ENCODE measurements at places on chromosomes 16 and 17.

- no peak for DNase-seq
Observed at GRCh38 chr16:68902969-68903345, 59.6 kb downstream of the TANGO6 start.

DNA sequence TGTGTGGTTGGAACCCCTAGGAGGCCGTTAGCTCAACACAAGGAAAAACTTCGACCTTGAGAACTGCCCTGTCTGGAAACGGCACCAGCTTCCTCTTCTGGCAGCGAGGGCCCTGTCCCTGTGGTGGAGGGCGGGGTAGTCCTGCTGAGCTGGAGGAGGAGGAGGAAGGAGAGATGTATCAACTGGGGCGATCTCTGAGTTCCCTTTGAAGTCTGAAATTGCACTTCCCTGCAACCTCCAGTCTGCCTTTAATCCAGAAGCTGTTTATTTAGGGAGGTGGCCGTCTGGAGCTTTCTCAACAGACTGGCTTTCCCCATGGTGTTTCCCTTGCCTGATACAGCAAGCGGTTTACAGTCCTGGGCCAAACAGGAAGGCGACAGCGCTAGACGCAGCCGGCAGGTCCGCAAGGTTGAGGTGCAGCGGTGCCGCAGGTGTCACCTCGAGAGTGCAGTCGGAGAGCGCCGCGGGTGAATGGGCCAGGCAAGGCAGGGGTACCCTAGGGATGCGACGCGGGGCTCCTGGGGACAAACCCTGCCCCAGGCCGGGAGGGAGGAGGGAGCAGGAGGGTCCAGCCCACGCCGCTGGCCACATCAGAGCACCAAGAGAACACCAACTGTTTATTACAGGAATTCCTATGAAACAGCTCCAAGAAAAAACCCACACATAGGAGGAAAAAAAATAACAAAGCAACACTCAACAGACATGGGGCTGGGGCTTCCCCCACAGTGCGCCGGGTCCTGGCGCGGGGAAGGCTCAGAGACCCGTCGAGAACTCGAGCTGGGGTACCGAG is 11.4 kb upstream of the MRPS23 start:
- DNase-seq, result no peak

DNA sequence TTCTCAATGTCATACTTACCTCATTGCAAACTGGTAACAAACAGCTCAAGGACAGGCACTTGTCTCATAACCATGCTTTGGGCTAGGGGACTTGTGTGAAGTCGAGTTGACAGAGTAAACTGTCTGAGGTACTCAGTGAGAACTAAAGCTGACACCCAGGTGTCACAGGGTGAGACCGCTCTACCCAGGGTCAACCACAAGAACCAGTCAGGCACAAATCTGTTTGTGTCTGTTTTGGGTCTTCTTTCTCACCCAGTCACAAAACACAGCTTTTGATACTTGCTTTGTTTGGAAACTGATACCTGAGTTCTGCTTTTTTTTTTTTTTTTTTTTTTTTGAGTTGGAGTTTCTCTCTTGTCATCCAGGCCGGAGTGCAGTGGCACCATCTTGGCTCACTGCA is 161.1 kb downstream of the STX8 start:
- no peak for DNase-seq

DNA sequence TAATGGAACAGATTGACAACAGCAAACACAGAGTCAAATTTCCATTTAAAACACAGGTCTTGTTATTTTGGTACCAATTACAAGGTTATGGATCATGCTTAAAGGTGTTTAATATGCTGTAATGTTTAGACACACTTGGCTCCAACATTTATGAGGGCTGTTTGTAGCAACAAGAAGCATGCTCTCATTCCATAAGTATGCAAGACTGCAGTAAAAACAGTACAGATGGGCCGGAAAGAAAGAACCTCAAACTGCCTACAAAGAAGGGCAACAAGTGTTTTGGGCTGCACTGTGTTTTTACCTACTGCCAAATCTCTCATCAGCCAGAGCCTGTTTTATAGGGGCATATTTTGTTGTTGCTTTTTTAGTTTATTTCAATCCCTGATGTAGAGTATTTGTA is 100.5 kb upstream of the HS3ST3A1 start:
- no peak for DNase-seq

DNA sequence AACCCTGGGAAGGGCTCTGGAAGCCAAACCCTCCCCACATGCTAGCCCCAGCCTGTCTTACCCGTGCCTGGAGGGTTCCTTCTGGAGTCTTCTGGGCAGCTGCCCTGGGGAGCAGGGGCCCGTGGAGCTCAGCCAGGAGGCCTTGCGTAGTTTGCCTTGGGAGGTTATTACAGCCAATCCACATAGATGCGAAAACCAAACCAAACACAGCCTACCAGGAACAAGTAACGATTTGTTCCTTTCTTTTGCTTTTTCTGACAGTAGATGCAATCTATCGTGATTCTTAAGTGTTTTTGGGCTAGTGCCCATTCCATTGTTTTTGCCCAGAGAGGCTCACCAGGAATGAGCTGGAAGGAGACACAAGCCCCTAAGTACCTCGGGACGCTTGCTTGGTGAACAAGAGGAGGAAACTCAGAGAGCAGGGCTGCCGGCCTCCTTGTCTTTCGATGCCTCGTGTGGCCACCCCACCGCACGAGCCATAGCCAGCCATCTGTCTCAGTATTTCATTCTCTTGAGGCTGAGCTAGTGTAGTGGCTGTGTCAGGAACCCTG is 102.7 kb upstream of the NOL11 start:
- DNase-seq, result no peak

DNA sequence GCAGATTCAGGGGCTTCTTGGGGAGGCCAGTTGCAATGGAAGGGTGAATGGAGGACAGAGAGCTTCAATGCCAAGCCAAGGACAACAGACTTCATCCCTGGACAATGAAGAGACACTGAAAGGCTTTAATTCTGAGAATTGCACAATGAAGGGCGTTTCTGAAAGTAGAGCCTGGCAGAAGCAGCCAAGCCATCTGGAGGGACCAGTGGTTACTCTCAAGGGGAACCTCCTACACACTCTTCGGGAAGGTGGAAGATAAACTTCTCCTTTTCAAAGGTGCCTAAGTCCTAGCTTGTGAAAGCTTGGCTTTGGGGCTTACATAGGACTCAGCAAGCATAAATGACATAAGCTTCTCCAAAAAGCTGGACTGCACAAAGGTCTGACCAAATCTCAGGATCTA is 6.2 kb upstream of the CES1 start:
- DNase-seq, result no peak

DNA sequence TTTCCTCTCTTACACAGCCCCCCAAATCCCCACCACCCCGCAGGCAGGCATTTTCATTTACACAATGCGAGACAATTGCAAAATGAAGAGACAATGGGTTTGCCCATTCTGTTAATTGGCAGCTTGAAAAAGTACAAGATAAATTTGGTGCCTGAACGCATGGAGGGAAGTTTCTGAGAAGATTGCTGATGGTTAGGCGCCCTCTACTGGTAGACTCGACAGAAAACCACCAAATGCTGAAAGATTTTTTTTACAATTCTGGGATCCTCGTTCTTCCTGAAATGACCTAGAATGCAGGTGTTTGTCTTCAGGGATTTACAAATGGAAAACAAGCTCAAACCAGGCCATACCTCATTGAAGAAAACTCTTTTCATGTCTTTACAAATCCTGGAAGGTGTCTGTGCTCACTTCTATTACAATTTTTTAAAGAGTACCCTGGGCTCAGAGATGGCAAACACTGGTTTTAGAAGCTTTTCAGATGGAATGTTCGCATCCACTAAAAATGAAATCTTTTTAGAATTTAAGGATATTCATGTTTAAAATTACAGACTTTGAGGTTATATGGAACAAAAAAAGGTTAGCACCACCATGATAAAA is 338.5 kb downstream of the PMP22 start:
- DNase-seq, result no peak

DNA sequence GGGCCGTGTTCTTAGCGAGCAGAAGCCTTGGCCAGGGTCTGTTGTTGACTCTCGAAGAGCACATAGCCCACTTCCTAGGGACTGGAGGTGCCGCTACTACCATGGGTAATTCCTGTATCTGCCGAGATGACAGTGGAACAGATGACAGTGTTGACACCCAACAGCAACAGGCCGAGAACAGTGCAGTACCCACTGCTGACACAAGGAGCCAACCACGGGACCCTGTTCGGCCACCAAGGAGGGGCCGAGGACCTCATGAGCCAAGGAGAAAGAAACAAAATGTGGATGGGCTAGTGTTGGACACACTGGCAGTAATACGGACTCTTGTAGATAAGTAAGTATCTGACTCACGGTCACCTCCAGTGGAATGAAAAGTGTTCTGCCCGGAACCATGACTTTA is 18.5 kb downstream of the RSPRY1 start:
- no peak for DNase-seq

GRCh38 chr17:36212966-36213365 is 2.1 kb downstream of the CCL4L2 start:
- DNase-seq, result no peak

DNA sequence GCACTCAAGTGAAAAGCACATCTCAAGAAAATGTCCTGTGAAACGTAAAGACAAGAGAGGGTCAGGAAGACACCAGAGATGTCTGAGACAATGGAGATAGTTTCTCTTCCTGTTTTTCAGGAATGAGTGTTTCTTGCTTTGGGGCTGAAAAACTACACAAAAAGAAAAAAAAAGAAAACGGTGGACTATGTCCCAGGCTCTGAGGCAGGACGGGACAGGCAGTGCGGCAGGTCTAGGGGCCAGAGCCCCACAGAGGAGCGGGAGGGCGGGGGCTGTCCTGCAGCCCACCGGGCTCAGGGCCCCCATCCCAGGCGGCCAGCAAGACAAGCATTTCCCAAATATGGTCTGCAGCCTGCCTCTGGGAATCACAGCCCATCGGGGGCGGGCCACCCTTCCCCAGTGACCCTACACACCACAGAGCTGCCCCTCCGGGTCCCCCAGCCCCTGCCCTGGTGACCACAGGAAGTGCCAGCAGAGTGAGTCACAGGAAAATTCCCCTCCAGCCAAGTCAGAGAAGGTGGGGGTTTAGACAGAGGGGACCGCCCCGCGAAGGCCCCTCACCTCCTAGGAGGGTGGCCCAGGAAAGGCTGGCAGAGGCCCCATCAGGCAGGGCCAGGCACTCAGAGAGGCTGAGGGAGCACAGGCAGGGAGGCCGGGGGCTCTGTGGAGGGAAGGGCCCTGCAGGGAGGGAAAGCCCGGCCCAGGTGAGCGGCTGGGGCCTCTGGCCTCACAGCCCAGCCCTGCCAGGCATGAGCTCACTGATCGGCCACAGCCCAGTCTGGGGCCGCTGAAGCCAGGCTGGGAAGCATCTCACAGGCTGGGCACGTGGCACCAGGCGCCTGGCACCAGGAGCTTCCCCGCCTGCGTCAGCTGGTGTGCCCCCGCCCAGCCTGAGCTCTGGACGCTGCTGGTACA is 6.3 kb downstream of the BCAR1 start:
- DNase-seq, result no peak

DNA sequence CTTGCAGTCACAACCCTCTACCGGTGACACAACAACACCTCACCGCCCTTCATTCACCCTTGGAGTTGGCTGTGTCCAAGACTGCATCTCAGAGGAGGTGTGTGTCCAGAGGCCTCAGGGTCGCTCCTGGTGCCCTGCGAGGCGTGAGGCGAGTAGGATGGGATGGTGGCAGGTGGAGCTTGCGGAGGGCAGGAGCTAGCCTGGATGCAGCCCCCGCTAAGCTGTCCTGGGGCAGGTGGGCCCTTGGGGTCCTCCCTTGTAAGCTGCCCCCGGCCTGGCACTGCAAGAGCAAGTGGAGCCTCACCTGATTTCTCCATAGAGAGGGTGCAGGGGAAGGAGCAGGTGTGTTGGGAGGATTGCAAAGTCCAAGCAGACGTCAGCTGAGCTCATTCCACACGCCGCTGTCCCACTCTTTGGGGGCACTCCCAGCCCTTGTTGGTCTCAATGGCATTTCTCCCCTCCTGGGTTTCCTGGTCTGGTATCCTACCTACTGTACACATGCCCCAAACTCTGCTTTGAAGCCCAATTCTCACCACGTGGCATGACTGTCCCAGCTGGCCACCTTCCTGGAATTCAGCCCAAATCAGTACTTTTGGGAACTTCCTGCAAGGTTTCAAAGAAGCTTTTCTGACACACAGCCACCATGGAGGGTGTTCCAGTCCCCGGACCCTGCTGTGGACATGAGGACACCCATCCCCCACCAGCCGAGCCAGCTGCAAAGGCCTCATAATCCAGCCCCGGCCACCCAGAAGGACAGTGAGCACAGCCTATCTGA is 18.1 kb upstream of the ICAM2 start:
- DNase-seq, result no peak

DNA sequence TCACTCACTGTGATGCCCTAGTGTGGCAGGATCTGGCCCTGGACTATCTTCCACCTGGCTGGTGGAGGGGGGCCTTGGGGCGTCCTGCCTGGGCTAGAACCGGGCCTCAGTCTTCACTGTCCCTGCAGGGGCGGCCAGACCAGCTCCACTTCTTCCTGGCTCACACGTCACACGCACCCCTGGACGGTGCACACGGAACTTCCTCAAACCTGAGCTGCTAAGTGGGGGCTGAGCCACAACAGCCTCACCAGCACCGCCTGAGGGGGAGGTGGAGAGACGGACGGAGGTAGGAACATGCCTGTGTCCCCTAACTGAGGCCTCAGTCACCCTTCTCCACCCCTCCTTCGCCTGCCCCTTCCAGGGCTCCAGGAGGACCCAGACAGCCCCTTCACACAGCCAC is 36.6 kb downstream of the TIMM22 start:
- no peak for DNase-seq

DNA sequence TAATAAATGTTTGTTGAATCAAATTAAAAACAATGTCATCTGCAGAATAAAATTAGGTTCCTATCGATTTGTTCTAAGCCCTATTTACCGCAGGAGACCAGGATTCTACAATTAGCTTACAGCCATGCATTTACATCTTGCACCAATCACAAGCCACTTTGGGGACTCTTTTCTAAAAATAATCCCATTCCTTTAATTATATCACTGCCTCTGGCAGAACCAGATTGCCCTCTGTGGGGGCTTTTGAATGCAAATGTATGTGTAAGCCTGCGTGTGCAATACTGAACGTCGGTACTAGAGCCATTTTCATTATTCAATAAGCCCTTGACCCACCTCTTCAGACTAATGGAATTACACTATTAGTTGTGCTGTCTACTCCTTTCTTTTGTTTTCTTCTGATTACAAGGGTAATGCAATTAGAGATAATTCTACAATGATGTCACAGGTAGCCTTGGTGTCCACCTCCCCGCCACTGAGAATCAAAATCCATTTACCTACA is 391.3 kb upstream of the XYLT1 start:
- no peak for DNase-seq

DNA sequence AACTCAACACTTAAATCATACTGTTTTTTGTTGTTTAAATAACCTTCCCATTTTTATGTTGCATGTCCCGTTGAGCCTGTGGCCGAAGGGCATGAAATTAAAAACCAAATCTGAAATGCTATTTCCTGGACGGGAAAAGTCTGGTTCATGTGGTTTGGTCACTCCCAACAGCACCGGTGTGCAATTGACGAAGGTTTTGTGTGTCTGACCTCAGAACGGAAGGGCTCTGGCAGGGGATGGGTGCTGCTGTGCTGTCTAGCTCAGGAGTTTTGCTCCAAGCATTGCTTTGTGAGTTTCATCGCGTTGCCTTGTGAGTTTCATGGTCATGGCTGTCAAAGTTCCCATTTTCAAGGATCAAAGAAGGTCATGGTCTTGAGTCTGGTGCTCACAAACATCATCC is 363.3 kb downstream of the XYLT1 start:
- no peak for DNase-seq

- DNase-seq, result no peak
Observed at GRCh38 chr17:78789663-78790181, 7.6 kb upstream of the CYTH1 start.

- no peak for DNase-seq
Observed at GRCh38 chr17:72101526-72101925, 19.3 kb upstream of the SOX9 start.

GRCh38 chr16:1333149-1333812 is at the start of gene BAIAP3:
BAIAP3 (plus strand) TSS chr16:1333645; CDS start chr16:1338550, 4,905 bp downstream.
- DNase-seq, result no peak

- DNase-seq, result no peak
Observed at GRCh38 chr17:46010597-46011186, 11.6 kb downstream of the STH start.

Data from keratinocyte (primary cell).